ENCODE measurements at places on chromosomes 3 and 15.
A peak's percentile ranks its signal among the peaks of the same experiment; 100 is the strongest.

GRCh38 chr3:193585530-193585929 lies 7.5 kb upstream of the OPA1 start:
- no peak for DNase-seq

DNA sequence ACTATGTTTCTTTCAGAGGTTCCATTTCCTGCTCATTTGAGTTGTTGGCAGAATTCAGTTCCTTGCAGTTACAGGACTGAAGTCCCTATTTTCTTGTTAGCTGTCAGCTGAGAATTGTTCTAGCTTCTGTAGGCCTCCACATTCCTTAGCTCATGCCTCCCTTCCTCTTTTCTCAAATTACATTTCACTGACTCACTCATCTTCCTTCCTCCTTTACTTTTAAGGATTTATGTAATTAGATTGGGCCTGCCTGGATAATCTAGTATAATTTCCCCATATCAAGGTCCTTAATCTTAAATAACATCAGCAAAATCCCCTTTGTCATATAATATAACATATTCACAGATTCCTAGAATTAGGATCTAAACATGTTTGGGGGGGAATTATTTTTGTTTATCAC lies 40.6 kb upstream of the RBMS3 start:
- DNase-seq: no peak

DNA sequence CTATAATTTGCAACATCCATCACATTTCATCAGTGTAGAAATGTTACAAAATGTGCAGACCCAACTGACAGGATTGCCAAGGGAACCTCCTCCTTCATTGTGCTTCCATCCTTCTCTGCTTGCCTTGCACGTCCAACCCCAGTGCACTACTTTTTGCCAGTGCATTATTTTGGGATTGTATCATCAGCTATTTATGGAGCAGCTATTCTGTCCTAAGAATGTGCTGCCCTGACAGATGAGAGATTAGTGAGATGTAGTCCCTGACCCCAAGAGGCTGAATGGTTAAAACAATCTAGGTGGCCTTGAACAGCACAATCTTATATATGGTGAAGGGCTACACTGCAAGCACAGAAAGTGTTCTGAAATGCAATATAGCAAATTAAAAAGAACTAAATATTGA lies 935.8 kb downstream of the IGSF11 start:
- no peak for DNase-seq

- no peak for DNase-seq
Observed at GRCh38 chr3:158430968-158431367, 140.0 kb upstream of the MLF1 start.

GRCh38 chr3:159634483-159634882 lies 354.2 kb upstream of the IL12A start:
- no peak for DNase-seq

GRCh38 chr3:185992831-185993374 lies 55.1 kb upstream of the TRA2B start:
- DNase-seq: no peak

DNA sequence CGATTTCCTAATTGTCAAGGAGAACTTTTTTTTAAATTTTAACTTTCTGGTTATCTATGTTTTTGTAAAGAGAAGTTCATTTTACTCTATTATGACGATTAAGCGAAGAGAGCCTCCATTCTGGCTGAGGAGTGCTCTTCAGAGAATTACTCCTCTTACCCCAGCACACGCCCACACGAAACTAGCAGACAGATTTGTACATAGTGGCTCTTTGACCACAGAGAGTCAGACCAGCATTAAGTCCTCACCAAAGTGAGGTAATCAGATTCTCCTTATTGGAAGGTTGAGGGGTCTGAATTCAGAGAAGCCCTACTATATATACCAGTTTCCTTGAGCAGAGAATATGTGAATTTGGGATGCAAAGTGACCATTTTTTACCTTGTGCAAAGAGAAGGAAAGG lies 204.8 kb upstream of the TSC22D2 start:
- no peak for DNase-seq

- no peak for DNase-seq
Observed at GRCh38 chr3:57003676-57004075, 56.8 kb upstream of the SPATA12 start.

- DNase-seq: no peak
Observed at GRCh38 chr3:153640689-153641665, 479.0 kb downstream of the RAP2B start.

DNA sequence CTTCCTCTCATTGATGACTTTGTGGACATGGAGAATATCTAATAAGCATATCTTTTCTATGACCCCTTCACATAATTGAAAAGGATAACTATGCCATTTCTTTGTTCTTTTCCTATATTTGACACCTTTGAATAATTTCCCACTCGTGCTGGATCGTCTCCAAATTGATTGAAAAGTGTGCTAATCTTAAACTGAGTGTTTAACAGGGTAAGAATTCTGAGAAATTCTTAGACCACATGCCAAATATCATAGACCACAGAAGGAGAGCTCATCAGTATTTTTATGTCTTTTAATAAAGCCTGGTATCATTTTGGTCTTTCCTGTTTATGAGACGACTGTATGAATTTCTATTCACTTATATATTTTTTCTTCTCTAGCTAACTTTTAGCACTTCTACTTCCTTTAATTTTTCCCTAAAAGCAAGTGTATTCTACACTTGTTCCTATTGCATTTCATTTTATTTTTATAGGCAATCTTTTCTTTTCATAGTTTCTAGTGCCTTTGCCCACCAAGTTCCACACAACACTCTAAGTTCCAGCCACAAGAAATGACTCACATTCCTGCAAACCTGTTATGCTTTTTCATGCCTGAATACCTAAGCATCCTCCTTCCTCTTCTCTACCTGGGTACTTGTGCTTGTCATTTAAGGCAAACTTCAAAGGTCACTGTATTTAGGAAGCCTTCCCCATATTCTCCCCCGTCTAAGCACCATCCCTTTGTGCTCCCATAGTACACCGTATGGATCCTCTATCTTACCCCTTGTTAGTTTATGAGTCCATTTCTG lies 30.1 kb downstream of the KBTBD8 start:
- DNase-seq: no peak

- no peak for DNase-seq
Observed at GRCh38 chr3:175335229-175335628, 476.1 kb downstream of the NAALADL2 start.

- DNase-seq: no peak
Observed at GRCh38 chr15:29844290-29844903, 22.1 kb upstream of the TJP1 start.

DNA sequence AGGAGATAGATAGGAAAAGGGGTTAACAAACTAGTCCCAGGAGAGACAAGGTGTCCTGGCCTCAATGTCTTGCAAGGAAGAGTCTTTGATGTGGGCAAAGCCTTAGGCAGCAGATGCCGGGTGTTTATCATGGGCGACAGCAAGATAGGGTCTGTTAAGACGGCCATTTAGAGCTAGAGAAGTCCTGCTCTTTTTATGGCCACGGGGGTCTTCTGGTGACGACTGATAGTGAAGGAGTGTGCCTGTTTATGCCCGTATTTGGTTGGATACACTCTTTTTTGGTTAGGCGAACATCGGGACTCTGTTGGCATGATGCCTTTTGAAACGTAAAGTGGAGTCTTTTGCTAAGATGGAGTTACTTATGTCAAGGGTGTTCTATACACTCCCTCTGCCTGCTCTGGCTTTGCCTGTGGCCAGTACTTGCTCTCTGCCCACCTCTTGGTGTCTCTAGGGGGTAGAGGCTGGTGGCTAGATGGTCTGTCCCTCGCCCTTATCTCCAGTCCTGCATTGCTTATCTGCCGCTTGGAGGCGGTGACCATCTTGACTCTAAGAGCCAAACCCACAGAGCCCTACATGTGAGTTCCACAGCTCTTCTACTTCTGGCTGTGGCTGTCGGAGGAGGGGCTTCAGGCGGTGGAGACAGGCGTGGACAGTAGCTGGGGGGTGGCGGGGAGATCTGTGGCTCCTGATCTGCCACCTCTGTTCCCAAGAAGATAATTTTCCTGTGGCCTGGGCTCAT lies 55.8 kb upstream of the ZBTB38 start:
- no peak for DNase-seq

DNA sequence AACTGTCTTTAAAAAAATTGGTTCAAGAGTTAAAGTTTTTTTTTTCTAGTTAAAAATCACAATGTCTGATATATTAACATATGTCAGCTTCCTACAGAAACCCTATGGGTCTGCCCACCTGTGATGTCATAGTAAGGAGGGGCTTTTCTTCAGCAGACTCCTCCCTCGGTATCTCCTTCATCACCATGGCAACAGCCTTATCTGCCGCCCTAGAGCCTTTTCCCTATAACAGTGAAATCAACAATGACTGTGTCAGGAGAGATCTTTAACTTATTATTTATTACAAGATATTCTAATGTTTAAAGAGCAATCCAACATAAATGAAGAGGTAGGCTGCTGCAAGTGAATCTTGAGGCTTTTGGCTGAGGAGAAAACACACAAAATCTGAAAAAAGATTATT lies 138.7 kb downstream of the PEX5L start:
- DNase-seq: peak; percentile 60

DNA sequence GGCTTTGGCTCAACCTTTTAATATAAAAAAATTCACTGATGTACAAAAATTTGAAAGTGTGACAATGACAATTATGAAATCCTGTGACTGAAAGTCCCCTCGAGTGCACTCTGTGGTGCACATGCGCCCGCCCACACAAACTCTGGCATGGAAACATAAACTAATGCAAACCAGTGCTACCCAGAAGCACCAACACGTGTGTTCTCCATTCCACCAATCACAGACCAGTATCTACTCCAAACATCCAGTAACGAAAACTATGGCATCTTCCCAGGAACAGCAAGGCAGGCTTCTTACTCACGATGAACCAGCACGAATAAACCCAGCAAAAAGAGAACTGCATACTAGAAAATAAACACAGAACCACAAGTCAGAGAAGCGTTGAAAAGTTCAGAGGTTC lies 11.7 kb upstream of the NMB start:
- no peak for DNase-seq

- DNase-seq: no peak
Observed at GRCh38 chr15:77454951-77455350, 34.3 kb downstream of the HMG20A start.

DNA sequence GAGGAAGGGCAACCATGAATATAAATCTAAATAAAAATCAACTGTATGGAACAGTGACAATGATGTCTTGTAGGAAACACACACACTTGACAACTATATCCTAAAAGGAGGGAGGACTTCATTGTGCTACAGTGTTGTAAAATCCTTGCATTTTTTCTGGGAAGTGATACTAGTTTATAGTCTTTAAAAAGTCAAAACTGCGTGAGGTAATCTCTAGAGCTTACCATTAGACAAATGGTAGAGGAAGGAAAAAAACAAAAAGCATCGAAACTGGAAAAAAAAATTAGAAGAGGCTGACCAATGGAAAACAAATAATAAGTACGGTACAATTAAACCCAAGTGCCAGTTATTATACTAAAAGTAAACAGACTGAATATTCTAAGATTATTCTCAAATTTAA lies 38.7 kb downstream of the CHSY1 start:
- no peak for DNase-seq

DNA sequence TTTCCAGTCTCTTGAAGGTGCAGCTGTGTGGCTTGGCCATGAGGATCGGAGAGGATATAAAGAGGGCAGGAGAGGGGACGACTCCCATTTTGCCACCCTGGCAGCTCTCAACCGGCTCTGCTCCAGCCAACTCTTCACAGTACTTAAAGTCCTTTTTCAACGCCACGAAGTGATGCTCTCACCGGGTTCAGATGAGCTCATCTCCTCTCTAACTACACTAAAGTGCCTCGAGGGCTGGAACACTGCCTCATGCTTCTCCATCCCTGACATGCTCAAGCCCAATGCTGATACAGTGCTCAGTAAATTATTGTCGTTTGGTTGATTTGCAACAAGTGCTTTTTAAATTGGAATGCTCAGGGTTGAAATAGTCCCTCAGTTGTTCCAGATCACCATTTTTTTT lies 97.8 kb downstream of the GTPBP8 start:
- no peak for DNase-seq

GRCh38 chr15:59996298-59997041 lies 7.6 kb upstream of the FOXB1 start:
- DNase-seq: no peak

DNA sequence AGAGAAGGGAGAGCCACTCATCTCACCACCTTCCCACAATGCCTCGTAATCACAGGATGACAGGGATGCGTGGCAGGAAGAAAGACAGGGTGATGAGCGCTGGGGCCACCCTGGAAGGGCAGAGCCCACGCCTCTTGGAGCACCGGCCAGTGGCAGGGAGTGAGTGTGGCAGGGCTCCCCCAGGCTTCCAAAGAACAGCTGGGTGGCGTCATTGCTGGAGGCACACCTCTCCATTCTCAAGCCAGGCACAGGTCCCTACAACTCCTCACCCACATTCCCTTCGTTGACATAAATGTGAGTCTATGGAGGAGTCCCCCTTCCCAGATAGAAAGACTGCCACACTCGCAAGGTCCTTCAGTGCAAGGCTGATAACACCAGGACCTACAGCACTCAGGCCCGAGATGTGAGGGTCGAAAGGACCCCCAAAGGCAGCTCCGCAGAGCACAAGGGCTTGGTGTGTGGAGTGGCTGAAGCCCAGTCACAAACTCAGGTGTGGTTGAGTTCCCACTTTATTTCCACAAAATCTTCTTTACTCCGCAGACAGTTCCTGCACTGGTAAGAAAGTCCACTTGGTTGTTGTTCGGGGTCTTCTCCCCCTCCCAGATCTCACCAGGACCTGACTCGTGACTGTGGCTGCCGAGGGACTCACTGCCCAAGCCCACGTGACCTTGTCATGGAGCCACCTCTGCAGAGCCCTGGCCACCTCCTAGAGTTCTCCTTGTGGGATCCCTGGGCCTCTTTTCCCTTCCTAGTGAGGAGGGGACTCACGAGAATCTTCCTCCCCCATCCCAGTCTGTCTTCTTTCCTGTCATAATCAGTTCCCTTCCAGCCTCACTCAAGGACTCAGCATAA lies 22.4 kb upstream of the CORO2B start:
- DNase-seq: no peak

- no peak for DNase-seq
Observed at GRCh38 chr3:43400781-43401730, 114.7 kb downstream of the SNRK start.

DNA sequence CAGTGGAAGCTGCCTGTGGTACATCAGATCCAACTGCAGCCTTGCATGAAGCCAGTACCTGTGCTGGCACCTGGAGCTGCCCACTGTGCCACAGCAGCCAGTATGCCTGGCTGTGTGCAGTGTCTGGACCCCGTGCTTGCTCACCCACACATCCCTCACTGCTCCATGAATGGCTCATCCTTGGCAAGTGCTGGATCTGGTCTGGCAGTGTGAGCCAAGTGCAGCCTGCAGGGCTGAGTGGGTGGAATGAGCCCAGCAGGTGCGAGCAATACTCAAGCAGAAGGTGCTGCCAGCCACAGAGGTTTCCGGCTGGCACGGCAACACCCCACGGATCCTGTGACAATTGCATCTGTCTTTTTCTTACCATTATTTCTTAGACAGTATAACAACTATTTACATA lies 488.2 kb upstream of the ROBO2 start:
- no peak for DNase-seq

GRCh38 chr15:35376707-35377106 lies 169.3 kb downstream of the DPH6 start:
- no peak for DNase-seq

- no peak for DNase-seq
Observed at GRCh38 chr3:53158765-53159155, 2.2 kb upstream of the PRKCD start.

GRCh38 chr3:59127071-59127470 lies 77.2 kb upstream of the CFAP20DC start:
- DNase-seq: no peak

- no peak for DNase-seq
Observed at GRCh38 chr15:41942886-41943285, 29.5 kb downstream of the EHD4 start.

GRCh38 chr15:22891426-22892210 lies 53.2 kb downstream of the NIPA2 start:
- DNase-seq: no peak

Measured in NCI-H2171 (cell line).